ENCODE measurements at places on chromosomes 1 and 21.

GRCh38 chr1:42312576-42313212, 22.3 kb downstream of the FOXJ3 start:
- DNase-seq, result no peak

DNA sequence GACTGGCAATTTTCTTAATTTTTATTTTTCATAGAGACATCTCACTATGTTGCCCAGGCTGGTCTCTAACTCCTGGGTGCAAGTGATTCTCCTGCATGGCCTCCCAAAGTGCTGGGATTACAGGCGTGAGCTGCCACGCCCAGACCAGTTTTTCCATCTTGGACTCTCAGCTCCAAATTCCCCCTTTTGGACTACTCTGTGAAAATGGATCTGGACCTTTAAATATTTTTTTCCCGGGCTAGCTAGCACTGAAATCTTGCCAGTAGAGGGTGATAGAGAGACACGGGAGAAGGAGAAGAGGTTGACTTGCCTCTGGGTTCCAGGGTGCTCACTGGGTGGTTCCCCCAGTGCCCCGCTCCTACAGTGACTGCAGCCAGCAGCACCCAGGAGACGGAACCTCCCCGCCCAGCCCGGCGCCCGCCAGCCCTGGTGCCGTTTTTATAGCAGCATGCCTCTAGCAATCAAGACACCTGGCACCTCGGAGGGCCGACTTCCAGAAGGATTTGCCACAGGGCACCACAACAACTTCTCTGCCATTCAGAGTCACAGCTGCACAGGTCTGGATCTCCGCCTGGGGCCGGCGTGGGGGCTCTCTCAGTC, 34.7 kb upstream of the SCCPDH start:
- no peak for DNase-seq

DNA sequence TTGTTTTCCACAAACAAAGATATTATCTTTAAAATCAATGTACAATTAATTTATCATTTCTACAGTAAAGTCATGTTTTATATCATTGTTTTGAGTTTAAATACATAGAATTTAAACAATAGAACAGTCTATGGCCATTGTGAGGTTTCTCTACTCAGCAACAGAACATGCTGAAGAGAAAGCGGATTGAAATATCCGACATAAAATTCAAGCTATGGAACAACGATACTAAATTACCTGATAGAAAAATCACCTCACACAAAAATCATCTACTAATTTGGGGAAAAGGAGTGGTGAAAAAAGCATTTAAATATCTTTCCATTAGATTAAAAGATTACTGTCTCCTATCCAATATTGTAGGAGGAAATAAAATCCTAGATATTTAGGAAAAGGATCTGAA, 12.6 kb downstream of the CDKN2C start:
- DNase-seq, result no peak

DNA sequence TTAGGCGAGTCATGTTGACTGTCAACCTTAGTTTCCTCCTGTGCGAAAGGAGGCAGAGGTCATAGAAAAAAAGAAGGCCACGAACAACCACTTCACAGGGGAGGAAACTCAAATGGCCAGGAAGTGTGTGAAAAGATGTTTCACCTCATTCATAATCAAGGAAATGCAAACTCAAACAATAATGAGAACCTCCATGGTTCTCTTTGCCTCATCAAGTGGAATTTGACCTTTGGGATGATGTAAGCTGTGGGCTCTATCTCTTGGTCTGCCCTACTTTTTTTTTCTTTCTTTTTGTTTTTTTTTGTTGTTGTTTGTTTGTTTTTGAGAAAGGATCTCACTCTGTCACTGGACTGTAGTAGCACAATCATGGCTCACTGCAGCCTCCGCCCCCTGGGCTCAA, 55.9 kb upstream of the GRHL3 start:
- DNase-seq, result no peak

DNA sequence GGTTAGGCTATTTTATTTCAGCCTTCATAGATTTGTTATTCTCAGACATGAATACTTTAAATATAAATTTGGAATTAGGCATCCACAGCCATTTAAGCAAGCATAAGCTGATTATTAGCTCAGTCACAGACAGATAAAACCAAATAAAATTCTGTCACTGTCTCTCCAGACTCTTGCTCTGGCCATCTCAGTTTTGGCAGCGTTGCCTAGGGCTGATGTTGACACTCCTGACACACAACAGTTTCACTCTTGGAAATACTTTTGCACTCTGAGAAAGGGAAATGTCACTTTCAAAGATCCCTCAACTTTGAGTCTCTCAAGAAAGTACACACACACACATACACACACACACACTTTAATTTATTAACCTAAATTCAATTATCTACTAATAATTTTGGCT, 372.7 kb downstream of the BRINP3 start:
- no peak for DNase-seq

DNA sequence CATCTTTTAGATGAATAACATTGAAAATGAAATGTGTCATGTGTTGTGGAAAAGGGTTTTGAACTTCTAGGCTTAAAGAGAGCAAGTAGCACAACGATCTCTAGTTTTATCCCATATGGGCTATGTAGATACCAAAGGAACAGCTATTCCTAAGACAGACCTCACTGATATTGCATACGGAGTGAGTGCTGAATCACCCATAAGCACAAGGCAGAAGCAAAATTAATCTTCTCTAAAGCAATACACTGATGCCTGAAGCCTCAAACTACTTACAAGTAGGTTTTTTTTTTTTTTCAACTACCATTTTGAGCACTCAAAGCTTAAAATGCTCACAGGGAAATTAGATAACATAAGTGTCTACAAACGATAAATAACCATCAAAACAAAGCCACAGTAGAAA, 5.0 kb upstream of the KMO start:
- DNase-seq, result no peak

DNA sequence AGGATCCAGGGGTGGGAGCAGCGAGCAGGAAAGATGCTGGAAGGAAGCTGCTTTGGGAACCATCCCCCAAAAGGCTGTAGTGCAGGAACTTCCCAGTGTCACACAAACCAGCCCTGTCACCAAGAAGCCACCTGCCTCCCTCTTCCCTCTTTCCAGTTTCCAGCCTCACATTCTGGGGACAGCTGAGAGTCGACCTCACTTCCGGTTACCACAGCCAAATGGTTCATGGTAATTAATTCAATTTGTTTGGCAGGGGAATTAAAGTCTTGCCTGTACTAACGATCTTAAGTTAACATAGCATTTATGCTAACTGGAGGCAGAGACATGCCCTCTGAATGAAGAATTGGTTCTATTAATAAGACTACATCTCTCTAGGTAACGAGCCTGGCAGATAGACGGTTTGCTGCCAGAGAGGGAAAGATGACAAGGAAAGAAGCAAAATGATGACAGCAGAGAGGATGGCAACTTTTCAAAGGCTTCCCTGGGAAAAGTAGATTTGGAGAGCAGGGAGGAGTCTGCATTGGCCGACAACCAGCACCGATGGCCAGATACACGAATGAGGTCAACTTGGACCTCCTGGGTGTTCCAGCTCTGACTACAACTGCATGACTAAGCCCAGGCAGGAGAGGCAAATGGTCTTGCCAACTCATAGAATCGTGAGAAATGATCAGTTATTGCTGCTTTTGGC, 64.1 kb downstream of the TMCO4 start:
- no peak for DNase-seq

DNA sequence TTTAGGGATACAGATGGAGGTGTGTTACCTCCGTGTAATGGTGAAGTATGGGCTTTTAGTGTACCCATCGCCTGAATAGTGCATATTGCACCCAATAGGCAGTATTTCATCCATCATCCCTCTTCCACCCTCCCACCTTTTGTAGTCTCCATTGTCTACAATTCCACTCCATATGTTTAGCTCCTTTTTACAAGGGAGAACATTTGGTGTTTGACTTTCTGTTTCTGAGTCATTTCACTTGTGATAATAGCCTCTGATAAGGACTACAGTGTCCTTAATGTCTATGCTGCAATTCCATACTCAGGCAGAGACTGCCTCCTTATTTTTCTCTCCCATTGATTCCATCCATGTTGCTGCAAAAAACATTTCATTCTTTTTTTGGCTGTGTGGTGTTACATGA, 48.7 kb downstream of the OVGP1 start:
- no peak for DNase-seq

DNA sequence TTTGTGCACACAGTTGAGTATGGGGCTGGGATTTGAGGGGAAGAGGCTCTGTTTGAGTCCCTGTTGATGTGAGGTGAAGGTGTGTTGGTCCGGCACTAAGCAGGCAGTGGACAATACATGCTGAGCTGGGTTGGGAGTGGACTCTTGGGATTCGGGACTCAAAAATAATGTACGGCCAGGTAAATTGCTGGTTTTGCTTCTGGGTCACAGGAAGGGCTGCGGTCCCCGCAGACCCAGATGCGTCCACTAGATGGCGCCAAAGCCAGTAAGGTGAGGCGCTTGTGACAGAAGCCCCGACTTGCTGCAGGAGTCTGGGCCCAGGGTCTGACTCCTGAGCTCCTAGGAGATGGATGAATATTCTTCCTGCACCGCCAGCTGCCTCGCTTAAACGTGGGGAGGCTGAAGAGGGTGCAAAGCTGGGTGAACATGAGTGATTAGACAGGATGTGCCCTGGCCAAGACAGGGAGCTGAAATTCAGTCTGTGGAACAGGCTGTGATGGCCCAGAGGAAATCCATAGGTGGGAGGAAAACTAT, 61.4 kb downstream of the ACBD3 start:
- DNase-seq, result peak; percentile 89

DNA sequence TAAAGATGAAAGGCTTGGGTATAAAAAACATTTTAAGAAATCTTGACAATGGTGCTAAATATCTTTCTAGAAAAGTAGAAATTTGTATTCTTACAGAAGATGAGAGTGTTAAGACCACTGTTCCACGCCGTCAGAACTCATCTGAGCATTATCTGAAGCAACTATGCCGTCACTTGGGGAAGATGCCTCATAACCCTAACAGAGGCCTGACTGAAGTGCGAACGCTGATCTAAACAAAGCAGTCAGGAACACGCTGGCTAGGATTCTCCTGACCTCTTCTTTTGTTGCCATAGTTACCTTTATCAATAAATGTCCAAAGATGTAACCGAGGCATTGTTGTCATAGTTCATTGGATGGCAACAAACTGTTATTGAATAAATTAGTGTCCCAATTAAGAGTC, 612.4 kb downstream of the LTN1 start:
- DNase-seq, result no peak

GRCh38 chr1:65332821-65333220, 23.5 kb downstream of the DNAJC6 start:
- no peak for DNase-seq

DNA sequence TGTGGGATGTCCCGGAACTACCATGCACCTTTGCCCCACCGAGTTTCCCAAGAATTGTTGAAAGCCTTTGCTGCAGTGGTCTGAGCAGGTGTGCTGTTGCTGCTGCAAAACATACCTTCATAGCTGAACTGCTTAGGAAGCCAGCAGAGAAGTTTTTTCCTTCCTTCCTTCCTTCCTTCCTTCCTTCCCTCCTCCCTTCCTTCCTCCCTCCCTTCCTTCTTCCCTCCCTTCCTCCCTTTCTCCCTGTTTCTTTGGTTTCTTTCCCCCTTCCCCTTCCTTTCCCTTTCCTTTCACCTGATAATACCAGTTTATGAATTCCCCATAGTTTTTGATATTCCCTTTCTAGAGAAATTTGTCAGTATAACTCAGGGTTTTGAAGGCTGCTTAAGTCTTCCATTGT, 10.8 kb upstream of the SH3D21 start:
- no peak for DNase-seq

GRCh38 chr1:203478231-203478630, 2.6 kb downstream of the PRELP start:
- DNase-seq, result no peak

DNA sequence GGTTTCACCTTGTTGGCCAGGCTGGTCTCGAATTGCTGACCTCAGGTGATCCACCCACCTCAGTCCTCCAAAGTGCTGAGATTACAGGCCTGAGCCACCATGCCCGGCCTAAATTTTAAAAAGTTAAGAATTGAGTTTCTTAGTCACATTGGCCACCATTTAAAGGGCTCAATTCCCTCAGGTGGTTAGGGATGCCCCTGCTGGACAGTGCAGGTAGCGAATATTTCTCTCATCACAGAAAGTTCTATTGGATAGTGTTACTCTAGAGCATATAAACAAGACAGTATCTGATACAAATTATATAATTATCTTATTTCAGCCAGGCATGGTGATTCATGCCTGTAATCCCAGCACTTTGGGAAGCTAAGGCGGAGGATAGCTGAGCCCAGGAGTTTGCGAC, 320.2 kb downstream of the ZP4 start:
- no peak for DNase-seq

- no peak for DNase-seq
Observed at GRCh38 chr1:9600861-9601834, 12.4 kb downstream of the TMEM201 start.

DNA sequence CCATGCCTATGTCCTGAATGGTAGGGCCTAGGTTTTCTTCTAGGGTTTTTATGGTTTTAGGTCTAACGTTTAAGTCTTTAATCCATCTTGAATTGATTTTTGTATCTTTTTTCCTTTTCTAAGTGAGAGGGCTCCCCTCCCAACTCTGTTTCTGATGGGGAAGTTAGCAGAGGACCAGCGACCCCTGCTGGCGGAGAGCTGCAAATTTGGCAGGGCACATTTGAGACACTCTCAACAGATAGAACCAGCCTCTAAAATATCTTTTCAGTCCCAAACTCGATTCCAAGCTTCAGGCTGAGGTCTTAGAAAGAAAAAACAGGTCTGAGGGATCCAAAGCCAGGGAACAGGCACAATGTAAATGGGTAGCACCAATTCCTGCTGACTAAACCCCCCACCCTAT, 32.5 kb downstream of the LRRC3 start:
- no peak for DNase-seq

DNA sequence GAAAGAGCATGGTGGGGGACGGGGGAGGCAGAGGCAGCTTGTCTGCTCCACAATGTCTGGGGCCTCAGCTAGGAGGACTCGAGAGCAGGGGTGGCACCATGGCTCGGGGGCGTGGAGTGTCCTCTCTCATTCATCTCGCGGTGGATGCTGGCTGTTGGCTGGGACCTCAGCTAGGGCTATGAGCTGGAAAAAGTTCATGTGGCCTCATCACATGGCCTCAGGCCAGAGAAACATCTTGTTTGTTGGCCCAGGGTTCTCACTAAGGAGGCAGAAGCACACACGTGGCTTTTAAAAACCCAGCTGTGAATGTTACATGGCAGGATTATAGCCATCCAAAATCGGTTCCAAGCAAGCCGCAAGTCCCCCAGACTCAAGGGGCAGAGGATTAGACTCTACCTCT, 6.2 kb upstream of the CENPS start:
- DNase-seq, result no peak

GRCh38 chr1:183043872-183044854, 20.9 kb downstream of the LAMC1 start:
- no peak for DNase-seq

- DNase-seq, result no peak
Observed at GRCh38 chr1:30778154-30778978, 20.8 kb upstream of the LAPTM5 start.

- no peak for DNase-seq
Observed at GRCh38 chr1:7388141-7388487, 383.0 kb upstream of the VAMP3 start.
